ENCODE measurements at places on chromosomes 7 and 10.

DNA sequence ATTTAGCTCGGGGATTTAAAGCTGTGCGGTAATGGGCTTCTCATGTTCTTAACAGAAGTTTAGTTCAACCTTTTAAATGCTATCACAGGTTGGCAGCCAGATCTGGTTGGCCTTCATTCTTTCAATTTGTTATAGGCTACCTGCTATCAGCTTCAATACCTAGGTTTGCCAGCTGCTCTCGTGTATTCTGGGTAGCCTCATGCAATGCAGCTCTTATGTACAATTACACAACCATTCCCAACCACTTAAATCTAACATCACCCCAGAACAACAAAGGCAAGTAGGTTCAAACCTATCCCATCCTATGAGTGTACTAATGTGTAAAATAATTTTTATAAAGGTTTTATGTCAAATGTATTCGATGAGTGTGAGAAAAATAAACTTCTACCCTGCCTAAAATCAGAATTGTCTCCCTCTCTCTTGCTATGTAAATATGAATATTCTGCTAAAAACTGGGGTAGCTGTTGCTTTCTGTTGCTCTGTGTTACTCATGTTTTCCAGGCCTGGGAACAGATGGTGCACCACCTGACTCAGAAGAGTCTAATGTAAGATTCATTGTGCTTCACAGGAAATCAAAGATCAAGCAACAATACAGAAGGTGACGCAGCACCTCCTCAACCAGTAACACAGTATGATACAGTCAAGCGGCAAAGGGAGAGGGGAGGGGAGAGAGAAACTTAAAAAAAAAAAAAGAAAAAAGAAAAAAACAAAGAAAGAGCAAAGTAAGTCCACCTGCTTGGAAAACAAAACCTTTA is 188.6 kb downstream of the ETV1 start:
- no peak for DNase-seq

- DNase-seq = no peak
Measured at GRCh38 chr7:18806177-18806576, 310.6 kb downstream of the HDAC9 start.

DNA sequence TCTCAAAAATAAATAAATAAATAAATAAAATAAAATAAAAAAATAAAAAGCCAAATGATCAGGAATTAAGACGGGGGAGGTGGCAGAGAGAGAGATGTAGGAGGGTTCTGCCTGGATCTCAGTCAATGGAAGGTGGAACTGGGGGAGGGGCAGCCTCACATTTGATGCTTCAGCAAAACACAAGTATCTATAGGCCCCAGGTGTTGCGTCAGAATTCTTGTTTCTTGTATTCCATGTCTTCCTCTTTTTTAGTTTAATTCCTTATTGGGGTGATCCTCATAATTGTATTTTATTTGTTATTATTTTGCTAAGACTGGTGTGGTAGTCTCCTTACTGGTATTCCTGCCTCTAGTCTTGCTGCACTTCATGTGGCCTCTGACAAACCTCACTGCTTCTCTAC is 41.4 kb upstream of the SMARCD3 start:
- DNase-seq = no peak

GRCh38 chr10:1037098-1037497 is 11.4 kb upstream of the IDI2 start:
- no peak for DNase-seq

- no peak for DNase-seq
Measured at GRCh38 chr7:2120841-2121830, 111.6 kb downstream of the MAD1L1 start.

GRCh38 chr10:2392145-2392812 is 655.0 kb upstream of the ADARB2 start:
- no peak for DNase-seq

GRCh38 chr10:91123261-91123660 is 97.2 kb upstream of the PCGF5 start:
- DNase-seq = no peak

- no peak for DNase-seq
Measured at GRCh38 chr10:62734781-62735463, 69.6 kb upstream of the ADO start.

- no peak for DNase-seq
Measured at GRCh38 chr10:100894589-100895294, 18.0 kb upstream of the SLF2 start.

DNA sequence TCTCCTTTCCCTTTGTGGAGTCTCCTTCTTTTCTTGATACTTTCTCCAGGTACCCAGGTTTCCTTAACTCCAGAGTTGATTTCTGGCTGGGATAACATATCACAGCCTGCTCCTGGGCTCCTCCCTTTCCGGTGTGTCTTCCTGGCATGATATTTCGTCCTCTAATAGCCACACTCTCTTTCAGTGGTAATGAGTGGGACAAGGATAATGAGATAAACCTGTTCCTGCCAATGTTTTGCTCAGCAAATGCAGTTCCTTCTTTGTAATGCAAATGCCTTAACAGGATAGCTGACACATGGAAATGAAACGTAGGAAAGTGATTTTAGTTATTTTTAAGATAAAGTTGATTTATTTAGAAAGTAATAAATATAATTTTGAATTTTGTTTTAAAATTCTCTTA is 168.6 kb downstream of the NRP1 start:
- no peak for DNase-seq

DNA sequence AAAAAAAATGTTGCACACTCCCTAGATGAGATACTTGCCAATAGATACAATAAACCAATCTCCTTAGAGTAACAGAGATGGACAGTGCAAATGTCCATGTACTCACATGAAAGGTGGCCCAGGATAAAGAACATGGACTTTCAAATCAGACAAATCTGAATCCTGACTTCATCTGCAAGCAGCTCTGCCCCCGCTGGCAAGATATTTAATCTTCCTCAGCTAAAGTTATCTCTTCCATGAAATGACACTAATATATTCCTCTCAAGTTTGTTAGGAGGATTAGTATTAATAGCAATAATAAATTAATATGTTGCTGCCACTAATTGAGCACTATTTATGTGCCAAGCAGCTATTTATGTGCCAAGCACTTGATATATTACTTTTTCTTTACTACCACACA is 148.6 kb upstream of the YAE1 start:
- DNase-seq = no peak

DNA sequence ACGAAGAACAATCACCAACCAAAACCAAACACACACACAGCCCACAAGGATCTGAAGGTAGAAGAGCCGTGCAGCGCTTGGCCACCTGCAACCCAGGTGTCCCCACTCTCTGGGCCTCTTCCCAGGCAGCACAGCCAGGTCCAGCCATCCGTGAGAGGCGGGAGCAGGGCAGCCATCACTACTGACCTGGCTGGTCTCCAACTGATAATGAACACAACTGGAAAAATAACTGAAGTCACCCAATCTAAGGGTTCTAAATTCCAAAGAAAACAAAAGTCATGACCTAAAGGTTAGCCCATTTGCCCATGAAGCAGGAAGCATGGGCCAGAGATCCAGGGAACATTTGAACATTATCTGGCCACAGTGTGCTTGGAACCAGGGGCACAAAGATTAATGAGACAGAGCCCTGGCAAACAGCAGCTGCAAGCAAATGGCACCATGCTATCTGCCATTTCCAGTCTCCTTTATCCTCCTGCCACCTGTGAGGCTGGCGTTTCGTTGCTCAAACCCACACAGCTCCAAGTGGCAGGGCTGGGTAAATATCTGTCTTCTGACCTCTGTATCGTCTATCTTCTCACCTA is 207.9 kb downstream of the TNS3 start:
- DNase-seq = no peak

- DNase-seq = no peak
Measured at GRCh38 chr7:94286111-94286510, 108.6 kb upstream of the COL1A2 start.
